Hypothalamus (tissue), 51 donors: ENCODE measurements at places on chromosomes 6 and 20.

DNA sequence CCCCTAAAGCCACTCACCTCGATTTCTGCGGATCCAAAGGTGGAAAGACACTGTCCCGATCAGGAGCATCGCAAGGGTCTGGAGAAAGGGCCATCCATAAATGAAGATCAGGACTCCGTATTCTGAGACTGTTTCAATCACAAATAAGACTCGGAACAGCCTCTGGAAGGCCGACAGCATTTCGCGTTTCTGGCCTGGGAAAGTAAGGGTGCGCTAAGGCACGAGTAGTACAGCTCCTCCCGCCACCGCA lies 44.6 kb downstream of the DPPA5 start:
- no peak for DNase-seq

GRCh38 chr6:49563006-49563886 lies 12.8 kb downstream of the C6orf141 start:
- DNase-seq, result no peak

GRCh38 chr6:73236144-73236750 lies 11.0 kb upstream of the KHDC1L start:
- DNase-seq, result no peak

- no peak for DNase-seq
These were observed 13.5 kb upstream of the PRDM1 start for GRCh38 chr6:106072501-106073090.

- DNase-seq, result no peak
These were observed 83.7 kb upstream of the ZNF322 start for GRCh38 chr6:26743157-26743821.

- DNase-seq, result no peak
These were observed 139.9 kb downstream of the BMP7 start for GRCh38 chr20:57126481-57127092.

- DNase-seq, result no peak
These were observed 509.8 kb upstream of the SOX4 start for GRCh38 chr6:21083708-21084107.

GRCh38 chr20:62692176-62692575 lies 16.5 kb upstream of the NTSR1 start:
- DNase-seq, result no peak

- no peak for DNase-seq
These were observed 167.4 kb upstream of the LRFN2 start for GRCh38 chr6:40754461-40755045.

DNA sequence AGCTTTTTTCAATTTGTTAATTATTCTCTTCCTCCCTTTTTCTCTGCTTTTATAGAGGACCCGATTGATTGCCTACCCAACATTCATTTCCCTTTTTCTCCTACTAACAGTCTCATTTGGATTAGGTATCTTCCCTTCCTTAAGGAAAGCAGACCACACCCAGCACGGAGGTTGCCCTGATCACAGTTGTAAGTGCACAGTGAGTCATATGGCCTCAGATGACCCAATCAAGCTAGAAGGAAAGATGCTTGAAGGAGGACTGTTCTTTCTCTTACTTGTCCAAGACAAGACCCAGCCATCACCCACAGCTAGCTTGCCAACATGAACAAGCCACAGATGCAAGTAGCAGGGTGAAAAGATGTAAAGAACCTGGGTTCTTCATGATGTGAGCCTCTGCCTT lies 518.6 kb downstream of the PKHD1 start:
- no peak for DNase-seq
